ENCODE measurements at places on chromosomes 7 and 10.
A peak's percentile ranks its signal among the peaks of the same experiment; 100 is the strongest.

DNA sequence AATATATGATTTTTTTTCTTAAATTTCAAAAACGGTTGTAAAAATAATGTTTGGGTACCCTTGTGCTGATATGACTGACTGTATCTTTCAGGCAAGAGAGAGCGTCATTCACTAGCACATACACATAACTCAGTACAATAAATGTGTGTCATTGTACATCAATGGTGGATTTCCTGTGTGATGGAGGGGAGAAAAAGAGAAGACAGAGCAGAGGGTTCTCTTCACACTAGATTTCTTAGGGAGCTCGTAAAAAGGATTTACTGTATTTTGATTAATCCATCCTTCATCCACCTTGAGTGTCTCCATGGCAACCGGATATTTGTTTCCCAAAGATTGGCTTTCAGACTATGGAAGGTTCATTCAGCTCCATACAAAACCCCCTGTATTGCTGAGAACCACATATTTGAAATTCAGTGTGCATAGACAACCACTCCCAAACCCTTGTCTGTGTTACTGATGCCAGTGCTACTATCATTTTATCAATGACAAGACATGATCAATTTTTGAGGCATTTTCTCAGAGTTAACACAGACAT lies 150.6 kb downstream of the AKR1D1 start:
- H3K4me3 ChIP-seq = no peak overlapping the region
- H3K27ac ChIP-seq = no peak overlapping the region
- no peaks in the 10 kb centered on the region for H3K27me3 ChIP-seq
- no peak for DNase-seq

DNA sequence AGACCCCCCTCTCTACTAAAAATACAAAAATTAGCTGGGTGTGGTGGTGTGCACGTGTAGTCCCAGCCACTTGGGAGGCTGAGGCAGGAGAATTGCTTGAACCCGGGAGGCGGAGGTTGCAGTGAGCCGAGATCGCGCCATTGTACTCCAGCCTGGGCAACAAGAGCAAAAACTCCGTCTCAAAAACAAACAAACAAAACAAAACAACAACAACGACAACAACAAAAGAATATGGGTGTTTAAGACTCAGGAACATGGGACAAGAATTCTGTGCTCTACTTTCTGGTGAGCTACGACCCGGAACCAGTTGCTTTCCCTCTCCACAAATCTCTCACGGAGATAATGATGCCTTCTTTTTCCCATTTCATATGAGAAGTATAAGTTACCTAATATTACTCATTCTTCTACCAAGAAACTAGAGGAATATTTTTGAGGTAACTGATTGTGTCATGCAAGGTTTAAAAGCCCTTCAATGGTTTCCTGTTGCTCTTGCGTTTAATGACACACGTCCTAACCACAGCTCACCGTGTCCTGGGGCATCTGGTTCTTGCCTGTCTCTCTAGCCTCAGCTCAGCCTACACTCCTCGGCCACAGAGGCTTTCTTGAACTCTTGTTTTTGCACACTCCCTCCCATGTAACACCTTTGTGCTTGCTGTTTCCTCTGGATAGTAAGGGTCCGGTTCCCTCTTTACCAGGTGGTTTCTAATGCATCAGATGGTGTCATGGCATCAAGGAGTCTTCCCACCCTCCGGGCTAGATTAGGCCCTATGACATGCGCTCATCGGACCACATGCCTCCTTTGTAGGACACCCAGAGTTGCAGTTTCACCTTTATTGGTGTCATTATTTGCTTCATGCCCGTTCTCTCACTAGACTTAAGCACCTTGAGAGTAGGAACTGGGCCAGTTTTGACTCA lies 67.5 kb downstream of the PFKFB3 start:
- no peak overlapping the region for H3K4me3 ChIP-seq
- H3K36me3 ChIP-seq = peaks cover 13% of the 10 kb centered on the region
- H3K27me3 ChIP-seq = no peaks in the 10 kb centered on the region
- peak overlapping the region; percentile 93 for H3K27ac ChIP-seq
- H3K4me1 ChIP-seq = peaks cover 60% of the 10 kb centered on the region

DNA sequence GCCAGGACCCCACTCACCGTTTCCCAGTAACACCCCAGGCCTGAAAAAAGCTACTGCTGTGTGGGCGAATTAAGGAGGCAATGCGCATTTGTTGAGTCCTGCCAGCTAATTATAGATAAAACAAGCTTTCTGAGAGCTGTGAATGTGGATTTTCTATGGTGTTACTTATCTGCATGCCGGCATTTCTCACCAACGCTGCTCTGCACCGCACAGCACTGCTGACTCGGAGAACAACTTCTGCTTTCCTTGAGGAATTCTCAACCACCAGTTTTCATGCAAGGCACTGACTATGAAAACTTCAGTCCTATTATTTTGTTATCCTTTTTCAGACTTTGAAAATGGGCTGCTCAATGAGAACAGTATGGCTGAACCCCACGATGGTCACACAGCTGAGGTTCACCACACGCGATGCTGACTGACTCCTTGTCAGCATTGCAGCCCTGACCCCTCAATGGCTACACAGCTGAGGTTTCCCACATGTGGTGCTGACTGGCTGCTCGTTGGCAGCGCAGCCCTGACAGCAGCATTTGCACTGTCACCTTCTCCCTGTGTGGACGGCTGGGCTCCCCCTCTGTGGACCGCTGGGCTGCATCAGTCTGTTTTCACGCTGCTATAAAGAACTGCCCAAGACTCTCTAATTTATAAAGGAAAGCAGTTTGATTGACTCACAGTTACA lies 190.6 kb downstream of the DIP2C start:
- H3K4me1 ChIP-seq = peaks cover 26% of the 10 kb centered on the region
- H3K4me3 ChIP-seq = no peak overlapping the region
- DNase-seq = no peak
- no peaks in the 10 kb centered on the region for H3K36me3 ChIP-seq
- H3K27me3 ChIP-seq = peaks cover 18% of the 10 kb centered on the region

GRCh38 chr10:77135555-77135954 lies 502.1 kb downstream of the KCNMA1 start:
- H3K27ac ChIP-seq = no peak overlapping the region
- no peaks in the 10 kb centered on the region for H3K36me3 ChIP-seq
- H3K4me1 ChIP-seq = no peaks in the 10 kb centered on the region
- no peak overlapping the region for H3K4me3 ChIP-seq
- no peak for DNase-seq
- no peaks in the 10 kb centered on the region for H3K27me3 ChIP-seq

DNA sequence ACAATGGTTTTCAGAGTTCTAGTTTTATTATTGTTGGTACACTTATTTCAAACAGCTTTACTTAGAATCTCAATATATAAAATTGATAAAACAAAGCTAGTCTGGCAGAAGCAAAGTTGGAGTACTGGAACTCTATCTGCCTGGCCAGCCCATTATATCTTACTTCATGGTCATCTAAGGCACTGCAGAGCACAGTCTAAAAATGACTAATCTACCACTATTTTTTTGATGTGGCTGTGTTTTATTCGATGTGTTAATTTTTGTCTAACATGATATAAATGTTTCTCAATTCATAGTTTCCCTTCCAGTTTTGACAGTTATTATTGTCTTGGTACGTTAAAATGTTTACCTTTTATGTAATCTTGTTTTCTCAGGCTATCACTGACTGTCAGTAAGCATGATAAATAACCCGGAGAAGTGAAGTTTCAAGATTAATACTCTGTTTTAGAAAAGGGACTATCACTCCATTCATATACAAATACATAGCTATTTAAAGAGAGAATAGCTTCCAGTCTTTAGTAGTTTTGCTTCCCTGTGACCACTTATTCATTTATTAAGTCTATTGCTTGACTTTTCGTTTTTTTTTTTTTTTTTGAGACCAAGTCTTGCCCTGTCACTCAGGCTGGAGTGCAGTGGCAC lies 60.6 kb upstream of the CSTF2T start:
- H3K27ac ChIP-seq = no peak overlapping the region
- H3K4me1 ChIP-seq = no peaks in the 10 kb centered on the region
- no peaks in the 10 kb centered on the region for H3K36me3 ChIP-seq

DNA sequence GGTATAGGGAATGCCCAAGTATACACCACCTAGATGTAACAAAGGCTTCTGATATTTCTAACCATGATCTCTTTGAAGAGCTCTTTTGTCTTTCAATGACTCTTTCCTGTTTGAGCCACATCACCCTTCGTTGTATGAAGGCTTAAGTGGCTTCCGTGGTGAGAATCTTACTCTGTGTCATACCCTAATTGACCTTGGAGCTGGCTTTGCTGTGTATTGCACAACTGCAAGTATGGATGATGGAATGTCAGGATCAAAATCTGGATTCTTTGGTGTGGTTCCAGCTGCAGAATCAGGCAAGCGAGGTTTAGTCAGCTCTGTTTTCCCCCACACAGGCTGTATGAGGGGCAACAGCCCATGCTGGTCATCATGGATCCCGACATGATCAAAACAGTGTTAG lies 16.0 kb downstream of the CYP3A43 start:
- H3K27me3 ChIP-seq = peaks cover 4% of the 10 kb centered on the region
- no peak for DNase-seq
- H3K36me3 ChIP-seq = no peaks in the 10 kb centered on the region
- no peaks in the 10 kb centered on the region for H3K4me1 ChIP-seq
- H3K4me3 ChIP-seq = no peak overlapping the region

GRCh38 chr7:108351729-108352131 lies 104.5 kb downstream of the NRCAM start:
- no peaks in the 10 kb centered on the region for H3K4me1 ChIP-seq
- H3K27ac ChIP-seq = no peak overlapping the region
- no peaks in the 10 kb centered on the region for H3K36me3 ChIP-seq
- no peak overlapping the region for H3K4me3 ChIP-seq
- DNase-seq = no peak

DNA sequence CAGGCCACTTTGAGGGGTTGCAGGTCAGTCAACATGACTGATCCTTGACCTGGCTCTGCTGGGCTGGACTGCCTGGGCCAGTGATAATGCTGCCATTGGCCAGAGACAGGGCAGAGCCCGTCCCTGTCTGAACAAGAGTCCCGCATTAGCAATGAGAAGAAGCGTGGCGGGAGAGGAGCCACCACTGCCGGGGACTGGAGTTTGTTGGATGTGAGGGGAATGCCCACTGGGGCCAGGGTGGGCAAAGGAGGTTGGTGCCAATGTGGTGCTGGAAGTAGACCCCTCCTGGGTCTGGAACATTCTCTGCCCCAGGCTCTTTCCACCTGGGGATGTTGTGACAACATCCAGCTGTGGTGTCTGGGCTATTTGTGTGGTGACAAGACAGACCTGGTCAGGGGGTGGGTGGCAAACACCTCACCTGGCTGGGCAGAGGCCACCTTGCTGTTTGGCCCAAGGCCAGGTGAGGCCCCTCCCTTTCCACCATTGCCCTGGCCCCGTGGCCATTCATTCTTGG lies 7.6 kb downstream of the SAP25 start:
- H3K27me3 ChIP-seq = peaks cover 22% of the 10 kb centered on the region
- peaks cover 13% of the 10 kb centered on the region for H3K36me3 ChIP-seq
- H3K27ac ChIP-seq = peak overlapping the region; percentile 45
- DNase-seq = no peak
- peaks cover 46% of the 10 kb centered on the region for H3K4me1 ChIP-seq

GRCh38 chr7:24847754-24848153 lies 90.5 kb upstream of the GSDME start:
- H3K27me3 ChIP-seq = no peaks in the 10 kb centered on the region
- H3K4me3 ChIP-seq = no peak overlapping the region
- H3K27ac ChIP-seq = no peak overlapping the region
- DNase-seq = no peak

DNA sequence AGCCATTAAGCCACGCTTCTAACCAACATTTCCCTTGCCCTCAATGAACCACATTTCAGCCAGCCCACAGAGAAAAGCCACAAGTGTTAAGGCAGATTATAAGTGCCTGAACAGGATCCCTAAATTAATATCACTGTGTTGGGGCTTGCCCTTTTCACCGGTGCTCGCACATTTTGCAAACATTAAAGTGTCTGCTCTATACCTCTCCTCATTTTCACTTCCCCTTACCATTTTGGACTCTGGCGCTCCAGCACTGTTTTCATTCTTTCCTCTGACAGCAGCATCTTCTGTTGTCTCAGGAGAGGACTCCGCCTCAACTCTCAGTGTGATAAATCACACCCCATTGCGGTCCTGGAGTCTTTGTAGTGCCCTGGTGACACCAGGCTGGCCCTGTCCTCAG lies 274.2 kb downstream of the BAMBI start:
- H3K27ac ChIP-seq = no peak overlapping the region
- no peaks in the 10 kb centered on the region for H3K27me3 ChIP-seq
- H3K4me3 ChIP-seq = no peak overlapping the region
- no peak for DNase-seq

DNA sequence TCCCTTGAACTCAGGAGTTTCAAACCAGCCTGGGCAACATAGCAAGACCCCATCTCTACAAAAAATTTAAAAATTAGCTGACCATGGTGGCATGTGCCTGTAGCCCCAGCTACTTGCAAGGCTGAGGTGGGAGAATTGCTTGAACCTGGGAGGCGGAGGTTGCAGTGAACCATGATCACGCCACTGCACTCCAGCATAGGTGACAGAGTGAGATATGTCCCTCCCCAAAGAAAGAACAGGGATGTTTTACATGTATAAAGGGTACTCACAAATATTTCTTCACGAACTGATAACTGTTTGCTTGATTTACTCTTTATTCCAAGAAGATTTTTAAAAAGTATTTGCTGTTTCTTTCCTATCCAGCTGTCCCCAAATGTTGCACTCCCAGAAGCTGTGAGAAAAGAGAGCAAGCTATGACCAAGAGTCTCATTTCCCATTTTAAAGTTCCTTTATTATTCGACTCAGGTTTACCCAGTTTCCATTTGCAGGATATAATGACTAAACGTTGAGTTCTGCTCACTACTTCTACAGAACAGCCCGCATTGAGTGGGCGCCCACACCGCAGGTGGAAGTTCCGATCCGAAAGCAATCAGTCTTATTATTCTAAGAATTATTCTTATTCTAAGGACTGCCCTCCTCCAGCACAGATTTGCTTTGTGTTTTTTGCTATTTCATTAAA lies 90.7 kb downstream of the APBB1IP start:
- no peaks in the 10 kb centered on the region for H3K27me3 ChIP-seq
- peaks cover 54% of the 10 kb centered on the region for H3K36me3 ChIP-seq
- no peak for DNase-seq
- no peaks in the 10 kb centered on the region for H3K4me1 ChIP-seq

DNA sequence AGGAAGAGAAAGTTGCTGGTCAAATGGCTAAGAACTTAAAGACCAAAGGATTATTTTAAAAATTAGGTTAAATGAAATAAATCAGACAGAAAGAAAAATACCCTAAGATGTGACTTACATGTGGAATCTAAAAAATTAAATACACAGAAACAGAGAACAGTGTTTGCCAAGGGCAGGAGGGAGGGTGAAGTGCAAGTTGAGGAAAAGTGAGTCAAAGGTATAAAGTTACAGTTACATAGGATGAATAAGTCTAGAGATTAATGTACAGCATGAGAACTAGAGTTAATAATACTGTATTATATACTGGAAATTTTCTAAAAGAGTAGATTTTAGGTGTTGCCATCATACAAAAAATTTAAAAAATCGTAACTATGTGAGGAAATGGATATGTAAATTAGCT lies 146.3 kb downstream of the MDFIC start:
- peaks cover 1% of the 10 kb centered on the region for H3K27me3 ChIP-seq
- DNase-seq = no peak
- no peaks in the 10 kb centered on the region for H3K36me3 ChIP-seq

GRCh38 chr7:36128448-36129047 lies 24.5 kb upstream of the EEPD1 start:
- no peak overlapping the region for H3K27ac ChIP-seq
- DNase-seq = no peak
- no peak overlapping the region for H3K4me3 ChIP-seq
- H3K27me3 ChIP-seq = peaks cover 3% of the 10 kb centered on the region
- no peaks in the 10 kb centered on the region for H3K36me3 ChIP-seq

GRCh38 chr7:471866-472639 lies 47.6 kb downstream of the PDGFA start:
- no peaks in the 10 kb centered on the region for H3K27me3 ChIP-seq
- H3K4me1 ChIP-seq = peaks cover 2% of the 10 kb centered on the region
- H3K36me3 ChIP-seq = no peaks in the 10 kb centered on the region
- peak; percentile 19 for DNase-seq

All from activated naive CD4-positive, alpha-beta T cell treated with anti-CD3 and anti-CD28 coated beads, Interleukin-2, amount 10 ng/mL, durations not matched to agents 7 days and 5 days (primary cell).